Effector memory CD4-positive, alpha-beta T cell (primary cell): ENCODE measurements at places on chromosomes 2 and 18.

DNA sequence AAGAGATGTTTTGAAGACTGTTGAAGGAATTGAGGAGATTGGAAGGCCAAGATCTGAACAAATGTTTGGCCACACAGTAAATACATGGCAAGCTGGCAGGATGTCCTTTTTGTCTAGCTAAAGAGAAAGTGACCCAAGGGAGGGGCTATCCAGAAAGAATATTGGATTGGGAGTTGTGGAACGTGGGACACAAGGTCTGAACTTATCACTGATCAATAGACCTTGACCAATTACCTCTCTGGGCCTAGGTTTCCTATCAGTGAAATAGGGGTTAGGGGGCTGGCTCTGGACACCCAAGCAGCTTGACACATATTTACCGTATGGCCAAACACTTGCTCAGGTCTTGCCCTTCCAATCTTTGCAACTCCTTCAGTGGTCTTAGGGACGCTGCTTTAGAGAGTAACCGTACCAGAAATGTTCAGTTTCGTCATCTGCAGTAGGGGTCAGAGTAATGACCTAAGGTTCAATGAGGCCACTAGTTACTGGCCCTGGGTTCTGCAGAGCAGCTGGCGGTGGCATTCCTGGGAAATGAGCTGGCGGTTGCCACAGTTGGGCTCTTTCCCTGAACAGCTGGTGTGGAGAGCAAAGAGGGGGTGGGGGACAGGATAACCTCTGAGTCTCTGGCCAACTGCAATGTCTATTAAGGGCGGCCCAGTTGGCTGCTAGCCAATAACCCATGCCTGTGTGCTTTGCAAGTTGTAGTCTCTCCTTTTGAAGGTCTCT lies 70.1 kb upstream of the STPG4 start:
- DNase-seq = no peak

GRCh38 chr18:12049978-12050811 lies 43.4 kb upstream of the ANKRD62 start:
- no peak for DNase-seq

DNA sequence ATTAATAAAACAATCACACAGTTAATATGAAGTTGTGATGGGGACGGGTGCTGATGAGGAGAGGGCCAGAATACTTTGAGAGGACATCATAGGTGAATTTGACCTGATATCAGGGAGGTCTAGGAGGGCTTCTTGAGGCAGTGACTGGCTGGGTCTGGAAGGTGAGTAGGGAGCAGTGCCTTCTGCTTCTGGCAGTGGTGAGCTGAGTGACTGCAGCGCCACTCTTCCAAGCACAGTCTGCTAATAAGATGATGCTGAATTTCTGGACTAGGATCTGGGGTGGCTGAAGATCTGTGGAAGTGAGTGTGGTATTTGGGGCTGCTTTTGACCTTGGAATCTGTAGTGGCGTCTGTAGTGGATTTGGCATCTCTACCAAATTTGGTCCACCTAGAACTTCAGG lies 5.5 kb downstream of the DGKD start:
- no peak for DNase-seq

DNA sequence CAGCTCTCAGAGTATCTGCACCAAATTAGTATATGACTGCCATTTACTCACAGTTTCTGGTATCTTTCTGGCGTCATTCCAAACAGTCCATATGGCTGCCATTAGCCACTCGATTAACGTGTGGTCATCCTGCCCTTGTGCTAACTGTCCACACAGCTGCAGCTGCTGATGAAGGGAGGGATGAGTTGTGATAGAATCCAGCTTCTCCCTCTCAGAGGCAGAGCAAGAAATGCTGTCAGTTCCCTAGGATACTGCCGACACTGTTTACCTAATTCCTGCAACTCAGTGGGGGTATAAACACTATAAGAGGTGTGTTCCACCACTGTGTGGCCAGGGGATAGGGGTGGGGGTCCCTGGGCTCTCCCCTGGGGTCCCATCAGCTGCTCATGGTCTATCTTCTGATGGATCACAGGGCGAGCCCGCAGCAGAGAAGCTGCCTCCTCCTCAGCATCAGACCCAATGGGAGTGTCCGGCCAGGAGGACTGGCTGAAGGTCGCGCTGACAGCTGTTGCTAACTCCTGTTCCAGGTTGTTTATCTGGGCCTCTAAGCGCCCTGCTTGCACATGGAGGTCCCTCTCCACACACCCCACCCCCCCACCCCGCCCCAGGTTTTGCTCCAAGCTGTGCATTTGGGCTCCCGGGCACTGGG lies 17.3 kb upstream of the KLHL23 start:
- no peak for DNase-seq

GRCh38 chr2:130376433-130377293 lies 20.8 kb downstream of the PTPN18 start:
- no peak for DNase-seq

DNA sequence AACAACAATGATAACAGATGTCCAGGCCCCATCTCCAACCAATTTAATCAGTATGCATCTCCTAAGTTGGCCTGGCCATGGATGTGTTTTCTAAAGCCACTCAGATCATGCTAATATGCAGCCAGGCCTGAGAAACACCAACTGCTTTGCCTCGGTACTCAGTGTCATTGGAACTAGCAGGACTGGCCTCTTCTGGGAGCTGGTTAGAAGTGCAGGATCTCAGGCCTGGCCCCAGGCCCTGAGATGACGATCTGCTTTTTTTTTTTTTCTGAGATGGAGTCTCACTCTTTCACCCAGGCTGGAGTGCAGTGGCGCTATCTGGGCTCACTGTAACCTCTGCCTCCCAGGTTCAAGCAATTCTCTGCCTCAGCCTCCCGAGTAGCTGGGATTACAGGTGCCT lies 69.1 kb downstream of the IRS1 start:
- no peak for DNase-seq

GRCh38 chr2:47309472-47309951 lies 93.4 kb upstream of the MSH2 start:
- DNase-seq = no peak

DNA sequence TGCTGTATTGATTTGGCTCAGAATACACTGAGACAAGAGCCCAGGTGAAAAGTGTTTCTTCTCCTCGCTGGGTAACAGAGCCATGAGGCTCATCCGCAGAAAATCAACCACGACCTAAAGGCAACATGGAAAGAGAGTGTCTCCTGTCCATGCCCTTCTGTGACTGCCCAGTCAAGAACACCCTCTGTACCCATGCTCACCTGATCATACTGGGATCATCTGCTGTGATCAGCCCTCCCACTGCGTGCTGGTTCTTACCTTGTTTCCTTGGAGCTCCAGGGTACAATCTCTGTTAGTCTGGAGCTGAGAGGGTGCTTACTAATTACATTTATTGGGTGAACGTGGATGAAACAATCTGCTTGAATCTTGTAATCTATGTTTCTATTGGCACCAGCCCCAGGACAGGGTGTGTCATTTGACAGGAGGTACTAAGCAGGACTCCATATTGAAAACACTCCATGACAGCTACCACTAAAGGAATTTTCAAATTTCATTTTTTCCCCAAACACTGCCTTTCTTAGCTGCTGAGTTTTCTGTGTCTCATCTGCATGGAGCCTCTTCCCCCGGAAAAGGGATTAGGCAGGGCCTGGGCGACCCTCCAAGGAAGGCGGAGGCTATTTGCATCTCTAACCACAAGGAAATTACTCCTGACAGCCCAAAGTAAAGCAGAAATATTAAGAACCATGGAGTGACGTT lies 39.7 kb upstream of the GRP start:
- DNase-seq = no peak

DNA sequence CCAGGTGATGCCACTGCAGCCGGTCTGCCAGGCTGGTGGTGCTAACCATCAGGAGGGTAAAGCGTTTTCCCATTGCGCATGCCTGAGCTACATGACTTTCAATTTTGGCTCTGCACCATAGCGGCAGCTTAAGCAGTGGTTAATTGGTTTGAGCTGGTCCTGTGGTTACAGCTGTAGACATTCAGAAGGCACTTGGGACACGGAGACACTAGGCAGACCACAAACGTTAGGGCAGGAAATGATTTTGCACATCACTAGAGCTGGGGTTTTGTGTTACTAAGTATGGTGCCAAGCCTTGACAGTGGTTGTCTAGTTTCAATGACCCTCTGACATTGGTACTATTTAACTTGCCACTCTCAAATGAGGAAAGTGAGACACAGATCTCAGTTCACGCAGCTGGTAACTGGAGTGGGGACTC lies 28.9 kb upstream of the CNOT11 start:
- DNase-seq = peak; percentile 12

GRCh38 chr18:65753520-65753919 lies 2.7 kb downstream of the CDH7 start:
- DNase-seq = no peak

DNA sequence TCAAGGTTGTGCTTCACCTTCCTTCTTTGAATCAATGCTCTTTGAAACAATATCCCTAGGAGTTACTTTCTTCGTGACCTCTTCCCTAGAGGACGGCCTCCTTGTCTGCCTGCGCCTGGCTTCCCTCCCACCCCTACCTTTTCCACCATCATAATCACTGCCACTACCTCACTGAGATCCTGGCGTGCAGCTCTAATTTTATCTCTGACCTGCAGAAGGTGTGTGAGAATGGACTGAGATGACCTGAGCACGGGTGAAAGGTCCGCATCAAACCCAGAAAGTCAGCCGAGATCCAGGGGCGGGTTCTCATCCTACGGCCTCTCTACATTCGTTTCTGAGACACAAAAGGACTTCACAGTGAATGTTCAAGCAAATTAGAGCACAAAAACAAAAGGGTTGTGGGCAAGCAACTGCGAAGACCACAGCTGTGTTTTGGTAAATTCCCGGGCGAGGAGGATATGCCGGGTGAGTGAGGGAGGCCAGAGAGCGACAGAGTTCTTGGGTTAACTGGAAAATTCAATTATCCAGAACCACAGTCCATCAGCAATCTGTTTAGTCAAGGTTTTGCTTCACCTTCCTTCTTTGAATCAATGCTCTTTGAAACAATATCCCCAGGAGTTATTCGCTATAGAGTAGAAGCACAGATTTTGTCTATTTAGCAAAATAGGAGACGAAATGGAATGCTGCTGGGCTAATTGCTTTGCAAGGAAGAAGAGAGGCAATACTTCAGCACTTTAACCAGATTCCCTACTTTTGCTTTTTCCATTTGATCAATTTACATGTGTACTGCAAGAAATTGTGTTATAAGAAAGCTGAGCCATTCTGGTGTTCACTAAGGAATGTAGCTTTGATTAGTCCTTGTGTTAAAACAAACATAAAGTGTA lies 212.6 kb downstream of the ACKR3 start:
- DNase-seq = no peak

DNA sequence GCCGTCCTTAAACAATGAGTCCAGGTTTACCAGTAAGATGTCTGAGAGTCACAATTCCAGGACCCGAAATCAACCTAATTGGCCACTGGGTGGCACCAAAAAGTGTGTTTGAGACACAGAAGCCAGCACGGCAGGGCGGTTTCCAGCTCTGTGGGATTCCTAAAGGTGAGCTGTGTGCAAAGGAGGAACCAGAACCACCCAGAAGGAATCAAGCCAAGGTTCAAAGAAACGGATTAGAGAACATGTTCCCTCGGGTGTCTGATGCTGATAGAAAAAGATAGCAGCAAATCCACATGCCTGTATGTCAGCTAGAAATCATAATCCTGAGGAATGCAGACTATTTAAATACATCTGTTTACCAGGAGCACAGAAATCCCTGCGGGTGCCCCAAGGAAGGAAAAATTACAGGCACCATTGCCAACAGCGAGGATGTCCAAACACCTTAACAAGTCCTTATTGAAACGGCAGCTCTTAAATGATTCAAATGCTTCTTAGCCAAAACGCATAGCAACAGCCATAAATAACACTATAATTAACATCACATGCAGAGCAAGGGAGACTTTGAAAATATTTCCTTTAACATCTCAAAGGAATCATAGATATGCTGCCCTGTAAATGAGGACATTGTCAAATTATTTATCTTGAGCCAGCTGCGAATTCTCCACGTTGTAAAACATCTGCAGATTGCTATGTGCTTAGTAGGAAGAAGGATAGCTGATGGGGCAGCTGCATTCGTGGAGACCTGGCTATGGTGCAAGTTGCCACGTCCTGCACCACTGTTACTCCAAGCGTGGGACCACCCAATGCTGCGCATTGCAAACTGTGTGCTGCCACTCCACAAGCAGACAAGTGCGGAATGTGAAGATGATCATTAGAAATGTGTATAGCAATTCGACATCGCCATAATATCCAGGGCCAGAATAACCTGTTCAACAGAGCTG lies 318.7 kb upstream of the NCKAP5 start:
- peak; percentile 4 for DNase-seq

DNA sequence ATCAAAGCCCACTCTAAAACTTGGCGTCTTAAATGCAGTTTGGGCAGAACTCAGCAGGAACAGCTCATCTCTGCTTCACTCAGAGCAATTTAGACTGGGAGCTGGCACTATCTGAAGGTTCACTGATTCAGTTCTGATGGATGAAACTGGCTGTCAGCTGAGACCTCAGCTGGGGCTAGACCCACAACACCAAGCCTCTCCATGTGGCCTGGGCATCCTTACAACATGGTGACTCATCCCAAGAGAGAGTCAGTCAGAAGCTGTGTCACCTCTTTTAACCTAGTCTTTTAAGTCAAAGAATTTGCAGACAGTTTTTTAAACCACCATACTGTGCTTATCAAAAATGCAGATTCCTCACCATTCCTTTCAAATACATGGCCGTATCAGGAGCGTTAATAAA lies 62.6 kb upstream of the ZNF397 start:
- no peak for DNase-seq

DNA sequence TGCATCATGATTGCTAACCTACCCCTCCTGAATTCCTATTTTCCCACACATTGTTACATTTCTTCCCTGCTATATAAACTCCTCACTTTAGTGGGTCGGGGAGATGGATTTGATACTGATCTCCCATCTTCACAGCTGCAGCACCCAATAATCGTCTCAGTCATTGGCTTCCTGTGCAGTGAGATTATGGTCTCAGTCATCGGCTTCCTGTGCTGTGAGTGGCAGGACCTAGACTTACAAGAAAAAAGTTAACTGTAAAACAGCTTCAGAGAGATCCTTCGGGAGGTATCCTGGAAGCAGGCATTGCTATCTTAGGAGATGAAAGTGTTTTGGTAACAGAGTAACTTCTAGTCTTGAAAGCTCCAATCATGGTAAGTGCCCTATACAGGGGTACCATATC lies 3.4 kb upstream of the ZNF892 start:
- no peak for DNase-seq

GRCh38 chr2:37306024-37306423 lies 18.6 kb downstream of the PRKD3 start:
- no peak for DNase-seq

- no peak for DNase-seq
These were observed 371.9 kb upstream of the KCNH7 start for GRCh38 chr2:163210430-163210918.
